ENCODE measurements at places on chromosomes 4 and X.

DNA sequence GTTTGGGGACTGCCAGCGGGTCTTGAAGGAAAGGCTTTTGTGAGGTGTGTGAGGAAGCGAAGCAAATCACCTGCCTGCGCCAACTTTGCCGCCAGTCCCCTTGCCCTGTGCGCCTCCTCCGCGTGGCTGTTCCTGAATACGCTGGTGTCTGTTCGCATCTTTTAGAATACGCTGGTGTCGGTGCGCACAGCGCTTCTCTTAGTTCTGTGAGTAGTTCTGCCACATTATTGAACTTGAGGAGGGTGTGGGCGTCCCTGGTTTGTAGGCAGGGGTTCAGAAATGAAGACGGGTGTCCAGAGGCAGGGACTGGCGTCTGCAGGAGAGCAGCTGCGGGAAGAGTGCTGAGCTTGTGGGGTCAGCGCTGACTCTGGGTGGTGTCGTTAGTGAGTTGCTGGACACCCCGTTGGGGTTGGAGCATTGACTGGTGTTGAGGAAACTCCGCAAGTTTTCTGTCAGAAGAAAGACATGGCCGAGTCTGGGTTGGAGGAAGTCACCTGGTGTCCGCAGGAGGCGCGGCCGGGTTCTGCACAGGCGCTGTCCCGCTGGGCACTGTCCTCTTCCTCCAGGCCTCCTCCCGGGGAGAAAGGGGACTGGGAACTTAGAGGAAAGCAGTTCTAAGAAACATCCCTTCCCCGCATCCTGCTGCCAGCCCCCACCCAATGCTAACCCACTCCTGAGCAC, 930 bp downstream of the ZNF718 start:
- peak; percentile 78 for DNase-seq

DNA sequence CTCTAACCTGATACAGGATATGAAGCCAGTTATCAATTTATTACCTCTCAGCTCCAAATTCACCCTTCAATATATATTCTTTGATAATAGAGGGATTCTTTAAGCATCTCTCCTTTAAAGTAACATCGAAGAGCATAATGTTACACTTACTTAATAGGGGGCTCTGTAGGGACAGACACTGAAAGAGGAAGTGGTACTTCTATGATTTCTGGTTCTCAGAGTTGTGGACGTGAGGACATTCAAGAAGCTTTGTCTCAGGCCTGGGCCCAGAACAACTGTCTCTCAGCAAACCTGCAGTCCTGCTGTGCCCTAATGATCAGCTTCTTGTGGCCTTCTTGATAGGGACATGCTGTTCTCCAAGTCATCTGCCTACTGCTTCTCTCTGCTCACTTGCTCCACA, 4.2 kb upstream of the ZXDB start:
- no peak for DNase-seq

DNA sequence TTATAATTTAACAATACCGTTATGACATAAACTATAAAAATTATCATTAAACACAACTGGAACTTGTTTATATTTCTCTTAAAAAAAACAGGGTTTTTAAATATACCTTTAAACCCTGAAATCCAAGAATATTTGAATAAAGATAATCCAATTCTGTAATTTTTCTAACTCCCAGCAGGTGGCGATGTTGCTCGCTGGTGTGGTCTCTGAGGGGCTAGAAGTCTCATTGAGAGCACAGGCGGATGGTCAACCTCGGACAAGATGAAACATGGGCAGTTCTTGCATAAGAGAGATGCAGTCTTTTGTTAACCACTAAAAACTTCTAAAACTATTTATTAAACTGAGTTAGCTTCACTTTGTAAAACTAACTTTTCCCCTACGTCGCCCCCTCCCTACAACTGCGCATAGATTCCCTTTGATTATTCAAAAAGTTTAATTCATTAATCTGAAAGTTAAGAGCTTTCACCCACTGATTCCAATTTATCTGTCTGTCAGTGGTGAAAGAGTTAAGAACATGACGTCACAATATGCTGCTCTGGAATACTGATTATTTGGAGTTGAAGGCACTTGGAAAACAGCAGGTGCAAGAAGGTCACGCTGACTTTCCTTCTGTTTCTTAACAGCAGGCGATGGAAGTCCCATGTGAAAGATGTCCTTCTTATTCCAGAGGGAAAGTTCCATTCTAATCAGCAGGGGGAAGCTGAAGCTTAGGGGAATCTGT, 29.5 kb downstream of the DMP1 start:
- DNase-seq: no peak

DNA sequence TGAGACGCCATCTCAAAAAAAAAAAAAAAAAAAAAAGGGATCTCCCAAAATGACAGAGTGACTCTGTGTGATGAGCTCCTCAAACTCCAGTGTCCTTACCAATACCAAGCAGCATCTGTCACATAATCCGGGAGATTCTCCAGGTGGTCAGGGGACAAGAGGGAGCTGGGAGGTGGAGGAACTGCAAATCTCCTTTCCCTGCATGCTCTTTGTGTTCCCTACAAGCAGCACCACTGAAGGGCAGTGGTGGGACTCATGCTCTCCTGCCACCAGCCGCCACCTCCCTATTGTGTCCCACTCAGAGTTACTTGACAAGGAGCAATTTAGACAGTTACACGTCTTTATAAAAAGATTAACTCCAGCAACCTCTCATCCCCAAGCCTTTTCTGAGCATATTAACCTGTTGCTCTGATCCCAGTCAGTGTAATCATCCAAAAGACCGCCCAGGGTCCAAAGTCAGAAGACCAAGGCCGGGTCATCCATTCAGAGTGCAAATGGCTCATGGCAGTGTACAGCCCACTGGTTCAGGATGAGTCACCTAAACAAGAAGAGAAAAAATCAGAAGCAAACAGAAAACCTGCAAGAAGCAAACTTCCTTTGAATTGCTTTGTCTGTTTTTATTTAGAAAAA, 23.6 kb downstream of the MGST2 start:
- DNase-seq: peak; percentile 80

- DNase-seq: no peak
Measured at GRCh38 chr4:30722359-30723200, 2.4 kb downstream of the PCDH7 start.

- DNase-seq: no peak
Measured at GRCh38 chrX:138298268-138298667, 413.2 kb downstream of the FGF13 start.

GRCh38 chr4:137122876-137123275, 409.4 kb downstream of the PCDH18 start:
- DNase-seq: no peak

DNA sequence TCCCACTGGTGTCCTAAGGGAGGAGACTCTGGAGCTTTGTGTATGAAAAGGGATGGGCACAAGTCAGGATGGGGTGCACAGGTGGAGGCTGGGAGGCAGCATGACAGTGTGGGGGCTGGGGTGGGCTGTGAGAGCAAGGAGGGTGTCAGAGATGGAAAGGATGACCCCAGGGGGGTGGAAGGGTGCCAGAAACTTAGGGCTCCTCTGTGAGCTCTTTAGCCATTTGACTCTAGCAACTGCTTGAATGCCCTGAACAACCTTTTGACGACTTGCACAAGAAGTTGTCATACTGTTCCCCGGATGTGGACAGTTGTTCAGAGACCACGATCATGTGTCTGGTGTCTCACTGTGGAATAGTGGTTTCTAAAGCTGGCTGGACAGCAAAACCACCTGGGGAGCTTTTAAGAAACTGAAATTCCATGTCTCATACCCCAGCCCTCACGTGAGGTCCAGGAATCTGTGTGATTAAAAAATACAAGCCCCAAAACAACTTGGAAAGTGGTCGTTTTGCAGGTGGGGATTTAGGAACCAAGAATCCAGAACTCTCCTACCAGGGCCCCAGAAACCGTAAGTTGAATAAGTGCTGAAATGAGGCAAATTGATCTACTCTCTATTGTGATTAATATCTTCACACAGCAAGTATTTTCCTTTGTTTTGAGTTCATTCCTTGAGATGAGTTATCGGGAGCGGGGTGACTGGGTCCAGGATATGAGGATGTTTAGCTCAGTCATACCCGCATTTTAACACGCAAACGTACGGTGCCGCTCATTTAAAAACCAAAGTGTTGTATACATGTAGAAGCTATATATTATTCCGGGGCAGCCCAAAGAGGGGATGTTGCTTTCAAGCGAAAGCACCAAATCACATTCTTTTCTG, 3.4 kb downstream of the RHOH start:
- no peak for DNase-seq

- peak; percentile 38 for DNase-seq
Measured at GRCh38 chr4:75745161-75745560, 20.8 kb downstream of the USO1 start.

DNA sequence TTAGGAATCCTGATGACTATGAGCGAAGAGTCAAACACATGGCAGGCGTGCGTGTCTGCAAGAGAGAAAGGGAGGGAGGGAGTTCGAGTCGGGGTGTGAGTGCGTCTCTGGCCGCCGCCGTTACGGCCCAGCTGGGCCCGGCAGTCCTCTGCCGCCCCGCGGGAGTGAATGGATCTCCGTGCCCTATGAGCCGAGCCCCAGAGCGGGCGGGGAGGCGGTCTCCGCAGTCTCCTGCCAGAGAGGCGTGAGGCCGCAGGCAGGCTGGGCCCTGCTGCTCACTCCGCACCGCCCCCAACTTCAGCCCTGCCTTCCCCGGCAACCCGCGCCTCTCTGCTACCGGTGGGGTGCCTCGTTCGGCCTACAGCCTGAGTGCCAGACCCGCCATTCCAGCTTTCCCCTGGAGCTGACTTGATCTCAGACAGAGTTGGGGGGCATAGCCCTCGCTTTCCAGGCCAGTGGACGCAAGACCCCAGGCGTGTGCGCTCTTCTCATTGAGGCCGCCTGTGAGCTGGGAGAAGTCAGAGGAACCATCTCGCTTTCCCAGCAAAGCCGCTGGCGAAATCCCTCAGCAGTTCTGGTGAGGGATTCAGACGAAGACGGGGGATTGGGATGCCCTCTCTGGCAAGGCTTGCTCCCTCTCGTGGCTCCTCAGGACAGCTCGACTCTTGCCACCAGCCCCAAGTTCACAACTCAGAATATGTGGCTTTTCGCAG, 1.4 kb downstream of the SLC16A2 start:
- peak; percentile 45 for DNase-seq

- DNase-seq: no peak
Measured at GRCh38 chr4:79273915-79274314, 51.9 kb downstream of the NAA11 start.

DNA sequence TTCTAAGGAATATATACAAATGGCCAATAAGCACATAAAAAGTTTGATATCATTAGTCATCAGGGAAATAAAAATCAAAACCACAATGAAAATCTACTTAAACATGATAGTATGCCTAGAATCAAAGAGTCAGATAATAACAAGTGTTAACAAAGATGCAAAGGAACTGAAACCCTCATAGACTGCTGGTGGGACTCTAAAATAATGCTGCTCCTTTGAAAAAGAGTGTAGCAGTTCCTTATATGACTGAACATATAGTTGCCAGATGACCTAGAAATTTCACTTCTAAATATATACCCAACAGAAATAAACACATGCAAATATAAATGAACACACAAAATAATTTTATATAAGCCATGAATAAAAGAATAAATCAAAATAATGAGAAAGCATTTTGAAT, 205.1 kb upstream of the CTSO start:
- no peak for DNase-seq

DNA sequence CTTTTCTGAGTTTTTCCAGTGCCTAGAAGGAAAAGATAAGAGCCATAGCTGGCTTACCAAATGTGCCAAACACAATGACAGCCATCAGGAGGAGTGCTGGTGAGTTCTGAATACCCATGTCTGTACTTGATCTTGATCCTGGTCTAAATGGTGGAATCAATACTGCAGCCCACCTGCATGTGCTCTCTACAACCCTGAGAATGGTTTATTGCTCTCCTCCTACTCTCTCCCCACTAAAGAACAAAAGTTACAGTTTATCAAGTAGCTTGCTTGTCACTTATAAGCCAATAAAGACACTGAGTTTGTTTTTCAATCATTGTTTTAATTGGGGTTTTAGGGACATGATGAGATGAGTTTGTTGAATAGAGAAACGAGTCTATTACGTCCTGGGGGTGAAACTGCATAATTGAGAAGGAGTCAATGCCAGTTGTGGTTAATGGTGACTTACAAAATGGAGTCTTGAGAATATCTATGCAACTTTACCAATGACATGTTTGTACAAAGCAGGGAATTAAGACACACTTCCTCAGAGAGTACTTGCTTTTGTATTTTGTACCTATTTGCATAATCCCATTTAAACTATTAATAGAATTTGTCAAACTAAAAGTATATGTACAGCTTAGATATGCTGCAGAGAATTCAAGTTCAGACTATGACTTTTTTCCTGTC, 20.8 kb upstream of the CXCL3 start:
- no peak for DNase-seq

GRCh38 chr4:11475871-11476270, 47.2 kb upstream of the HS3ST1 start:
- no peak for DNase-seq

GRCh38 chr4:116480546-116480945, 604.8 kb downstream of the TRAM1L1 start:
- DNase-seq: no peak

GRCh38 chr4:150068300-150068960, 9.8 kb upstream of the DCLK2 start:
- no peak for DNase-seq

GRCh38 chr4:84780719-84781118, 185.8 kb downstream of the WDFY3 start:
- no peak for DNase-seq

DNA sequence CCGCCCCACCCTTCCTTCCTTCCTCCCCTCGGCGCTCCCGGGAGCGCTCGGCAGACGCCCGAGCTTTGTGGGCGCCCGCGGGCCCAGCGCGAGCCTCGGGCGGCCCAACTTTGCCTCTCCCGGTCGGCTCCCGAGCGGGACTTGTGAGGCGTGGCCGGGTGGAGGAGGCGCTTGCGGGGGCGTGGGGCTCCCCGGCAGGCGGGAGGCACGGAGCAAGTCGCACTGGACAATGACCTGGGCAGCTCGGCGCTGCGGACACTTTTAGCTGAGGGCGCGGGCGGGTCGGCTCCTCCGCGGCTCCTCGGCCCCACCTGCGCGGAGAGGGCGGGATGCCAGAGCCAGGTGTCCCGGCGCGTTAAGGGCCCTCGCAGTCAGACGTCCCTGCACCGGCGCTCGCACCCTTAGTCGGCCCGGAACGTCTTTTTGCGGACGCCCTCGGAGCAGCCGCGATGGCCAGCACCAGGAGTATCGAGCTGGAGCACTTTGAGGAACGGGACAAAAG, 385 bp downstream of the DCLK2 start:
- peak; percentile 16 for DNase-seq

DNA sequence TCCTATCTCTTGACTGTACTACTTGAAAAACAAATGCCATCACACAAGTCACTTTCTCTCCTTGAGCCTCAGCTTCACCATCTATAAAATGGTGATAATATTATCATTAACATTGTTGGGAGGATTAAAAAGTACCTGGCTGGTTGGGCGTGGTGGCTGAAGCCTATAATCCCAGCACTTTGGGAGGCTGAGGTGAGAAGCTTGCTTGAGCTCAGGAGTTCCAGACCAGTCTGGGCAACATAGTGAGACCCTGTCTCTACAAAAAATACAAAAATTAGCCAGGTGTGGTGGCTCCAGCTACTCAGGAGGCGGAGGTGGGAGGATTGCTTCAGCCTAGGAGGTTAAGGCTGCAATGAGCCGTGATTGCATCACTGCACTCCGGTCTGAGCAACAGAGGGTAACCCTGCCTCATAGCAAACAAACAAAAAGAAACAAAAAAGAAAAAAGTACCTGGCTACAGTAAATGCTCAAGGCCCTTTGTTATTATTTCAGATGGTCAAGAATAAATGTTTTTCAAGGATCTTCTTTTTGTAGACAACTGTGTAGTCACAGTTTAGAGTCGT, 120.3 kb downstream of the CHRNA9 start:
- no peak for DNase-seq

Data from large intestine (tissue), 12 donors.